ENCODE measurements at places on chromosomes 12 and 14. TPM values are rescaled to one million over a fixed set of nuclear protein-coding genes. Genes with fewer than 3 reads are reported as not detected.

MUCL1 gene
- not detected for total RNA-seq

PPFIA2 gene
- total RNA-seq: 22.6 TPM

LRTM2 gene
- total RNA-seq: not detected

SERPINA10 gene
- total RNA-seq: not detected

ACOT6 gene
- not detected for total RNA-seq

KLRB1 gene
- total RNA-seq: 1.0 TPM

DNA sequence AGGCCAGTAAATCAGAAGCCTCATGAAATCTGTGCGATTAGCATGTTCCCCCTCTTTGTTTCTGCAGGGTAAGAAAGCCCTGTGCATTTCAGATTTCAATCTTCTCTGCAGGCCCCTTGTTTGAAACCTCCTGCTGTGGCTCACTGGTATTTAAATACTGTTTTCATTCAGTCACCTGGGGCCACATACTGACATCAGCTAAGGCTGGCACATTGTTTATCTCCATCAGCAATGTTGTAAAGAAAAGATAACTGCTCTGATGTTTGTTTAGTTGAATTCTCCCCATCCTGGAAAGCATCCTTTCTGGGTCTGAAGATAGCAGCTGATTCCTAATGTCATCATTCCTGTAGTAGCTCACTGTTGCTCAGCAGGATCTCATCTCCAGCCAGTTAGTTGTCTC is 554.9 kb downstream of the NRXN3 start:
- no peak for DNase-seq

DNA sequence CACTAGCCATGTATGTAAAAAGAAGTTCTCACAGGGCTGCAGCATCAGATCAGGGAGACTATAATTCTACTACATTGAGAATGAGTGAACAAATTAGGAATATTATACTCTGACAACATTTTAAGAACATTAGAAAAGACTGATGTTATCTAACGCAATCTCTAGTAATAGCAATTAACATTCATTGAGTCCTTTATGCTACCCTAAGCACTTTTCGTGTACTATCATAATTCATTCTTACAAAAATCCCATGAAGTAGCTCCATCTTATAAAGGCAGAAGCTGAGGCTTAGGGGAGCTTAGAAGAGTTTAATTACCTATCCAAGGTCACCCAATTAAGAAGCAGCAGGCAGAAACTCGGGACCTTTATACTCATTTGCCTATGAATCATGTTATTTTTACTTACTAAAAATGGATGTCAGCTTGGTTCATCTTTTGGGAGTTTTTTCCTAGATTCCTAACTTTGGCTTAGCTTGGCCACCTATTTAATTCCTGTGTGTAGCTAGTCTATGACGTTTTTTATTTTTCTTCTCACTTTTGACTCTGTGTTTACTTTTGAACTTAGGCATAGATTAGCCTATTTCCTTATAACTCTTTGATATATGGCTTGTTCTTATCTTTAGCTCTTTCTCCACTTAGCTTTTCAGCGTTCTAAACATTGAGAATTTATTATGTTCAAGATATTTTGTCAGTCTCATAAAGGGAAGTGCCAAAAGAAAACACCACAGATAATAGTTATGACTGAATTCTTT is 333.5 kb upstream of the DCN start:
- no peak for DNase-seq

GRCh38 chr12:121582583-121583333 is 1.9 kb upstream of the KDM2B start:
- DNase-seq: no peak

DNA sequence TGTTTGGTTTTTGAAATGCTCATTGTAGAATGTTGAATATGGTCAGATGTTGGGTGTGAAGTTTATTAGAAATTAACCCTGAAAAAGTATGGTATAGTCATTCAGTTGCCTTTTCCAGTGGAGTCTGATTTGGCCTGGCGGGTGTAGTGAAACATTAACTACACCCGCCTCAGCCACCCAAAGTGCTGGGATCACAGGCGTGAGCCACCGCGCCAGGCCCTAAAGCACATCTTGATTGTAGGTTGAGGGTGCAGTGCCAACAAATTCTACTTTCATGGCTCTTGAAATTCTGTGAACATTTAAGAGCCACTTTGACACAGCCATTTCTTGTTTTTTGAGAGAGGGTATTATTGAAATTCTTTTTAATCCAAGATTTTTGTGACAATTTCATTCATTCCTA is 624.9 kb downstream of the DIO2 start:
- no peak for DNase-seq

GRCh38 chr14:50053935-50054334 is 62.4 kb downstream of the VCPKMT start:
- DNase-seq: no peak

DNA sequence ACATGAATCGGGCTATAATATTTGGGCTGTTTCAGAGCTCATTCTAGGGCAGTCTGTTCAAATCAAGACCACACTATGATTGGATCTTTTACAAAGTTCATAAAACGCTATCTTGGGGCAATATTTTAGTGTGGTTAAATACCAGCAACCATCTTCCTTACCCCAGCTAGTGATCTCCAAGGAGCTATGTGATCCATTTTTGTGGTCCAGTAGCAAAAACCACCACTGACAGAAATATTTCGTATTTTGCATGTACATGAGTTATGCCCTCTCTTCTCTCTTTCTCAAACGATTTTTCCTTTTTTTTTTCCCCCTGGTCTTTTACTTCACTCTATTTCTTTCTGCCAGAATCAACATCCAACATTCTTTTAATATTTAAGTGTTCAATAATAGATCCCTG is 280.6 kb upstream of the KITLG start:
- DNase-seq: no peak

DNA sequence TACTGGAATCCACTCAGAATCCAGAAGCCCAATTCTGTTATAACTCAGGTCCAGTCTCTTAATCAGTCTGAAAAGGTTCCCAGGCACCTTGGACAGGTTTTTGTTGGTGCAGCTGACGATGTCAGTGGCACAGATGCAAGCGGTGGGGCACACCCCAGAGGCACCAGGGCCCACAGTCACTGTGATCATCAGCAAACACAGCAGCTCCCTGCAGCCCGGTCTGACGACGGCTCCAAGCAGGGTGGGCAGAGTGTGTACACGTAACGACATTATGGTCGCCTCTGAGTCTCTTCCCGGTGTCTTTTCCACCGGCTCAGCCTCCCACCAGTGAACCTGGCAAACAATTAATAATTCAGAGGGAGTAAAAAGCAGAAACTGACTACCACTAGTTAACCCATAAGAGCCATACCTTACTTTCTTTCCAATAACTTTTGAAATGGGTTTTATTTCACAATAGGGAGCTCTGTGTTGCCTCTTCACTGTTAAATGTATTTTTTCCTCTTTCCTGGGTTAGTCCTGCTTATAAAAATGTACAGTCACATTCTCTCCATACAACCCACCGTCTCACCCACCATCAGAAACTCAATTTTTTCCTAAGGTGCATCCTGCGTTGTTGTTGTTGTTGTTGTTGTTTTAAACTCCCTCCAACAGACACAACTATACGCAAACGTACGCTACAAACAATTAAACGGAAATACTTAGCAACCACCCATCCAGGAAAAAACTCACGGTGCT is 521 bp upstream of the PCED1B start:
- DNase-seq: no peak

GRCh38 chr14:100895411-100895810 is 8.1 kb downstream of the RTL1 start:
- DNase-seq: no peak

GRCh38 chr12:39581592-39581991 is 38.0 kb downstream of the ABCD2 start:
- DNase-seq: no peak

DNA sequence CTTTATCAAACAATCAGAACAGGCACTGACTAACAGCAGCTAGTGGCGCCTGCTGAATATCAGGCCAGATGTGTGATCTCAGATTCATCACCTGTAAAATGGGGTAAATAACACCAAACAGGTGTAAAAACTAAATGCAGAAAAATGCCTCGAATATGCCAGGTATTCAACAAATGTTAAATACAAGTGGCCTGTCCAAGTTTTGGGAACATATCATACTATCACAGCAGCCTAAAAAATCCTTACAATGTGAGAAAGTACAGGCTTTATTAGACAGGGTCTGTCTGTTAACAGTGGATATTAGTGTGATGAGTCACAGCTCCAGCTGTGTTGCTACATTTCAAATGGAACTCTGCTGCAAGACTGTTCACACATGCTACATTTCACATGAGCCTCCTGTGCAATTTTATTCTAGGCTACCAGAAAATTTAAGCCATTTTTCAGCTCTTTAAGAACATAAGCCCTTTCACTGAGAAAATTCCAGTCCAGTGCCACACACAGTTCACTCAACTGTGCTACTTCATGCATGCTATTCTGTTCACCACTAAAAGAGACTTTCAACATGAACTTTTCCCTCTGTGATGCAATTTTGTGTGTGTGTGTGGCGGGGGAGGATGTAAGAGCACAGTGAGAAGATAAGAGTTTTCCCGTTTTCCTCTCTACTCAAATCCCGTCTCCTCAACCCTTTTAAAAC is 56.7 kb downstream of the MSRB3 start:
- DNase-seq: peak; percentile 46

GRCh38 chr12:2412305-2412643 is 359.5 kb downstream of the CACNA1C start:
- peak; percentile 47 for DNase-seq

DNA sequence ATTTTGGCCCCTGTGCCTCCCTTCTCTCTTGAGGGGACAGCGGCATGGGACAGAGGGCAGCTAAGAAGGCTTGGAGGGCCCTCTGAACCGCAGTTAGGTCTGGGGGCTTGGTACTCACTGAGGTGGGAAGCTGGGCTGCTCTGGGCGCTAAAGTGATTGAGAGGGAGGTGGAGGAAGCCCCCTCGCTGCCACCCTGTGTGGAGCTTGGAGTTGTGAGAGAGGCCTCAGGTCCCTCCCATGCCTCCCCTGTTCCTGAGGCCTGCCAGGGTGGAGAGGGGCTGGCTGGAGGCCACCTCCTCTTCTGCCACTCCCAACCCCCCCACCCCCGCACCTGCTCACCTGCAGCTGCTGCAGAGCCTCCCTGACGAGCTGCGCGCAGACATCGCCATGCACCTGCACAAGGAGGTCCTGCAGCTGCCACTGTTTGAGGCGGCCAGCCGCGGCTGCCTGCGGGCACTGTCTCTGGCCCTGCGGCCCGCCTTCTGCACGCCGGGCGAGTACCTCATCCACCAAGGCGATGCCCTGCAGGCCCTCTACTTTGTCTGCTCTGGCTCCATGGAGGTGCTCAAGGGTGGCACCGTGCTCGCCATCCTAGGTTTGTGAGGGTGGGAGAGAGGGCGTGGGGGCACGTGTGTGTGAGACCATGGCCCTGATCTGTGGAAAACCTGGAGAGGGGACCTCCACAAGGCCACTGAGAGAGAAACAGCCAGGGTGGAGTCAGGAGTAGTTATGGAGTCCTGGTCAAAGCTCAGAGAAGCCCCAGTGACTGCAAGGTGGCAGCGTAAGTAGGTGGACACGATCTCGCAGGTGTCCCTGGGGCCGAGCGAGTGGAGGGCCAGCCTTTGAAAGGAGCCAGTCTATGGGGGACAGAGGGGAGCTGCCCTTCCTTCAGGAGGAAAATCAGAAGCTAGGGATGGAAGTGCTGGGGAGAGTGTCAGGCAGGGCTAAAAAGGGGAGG is 11.2 kb downstream of the KCNH3 start:
- DNase-seq: peak; percentile 70

DNA sequence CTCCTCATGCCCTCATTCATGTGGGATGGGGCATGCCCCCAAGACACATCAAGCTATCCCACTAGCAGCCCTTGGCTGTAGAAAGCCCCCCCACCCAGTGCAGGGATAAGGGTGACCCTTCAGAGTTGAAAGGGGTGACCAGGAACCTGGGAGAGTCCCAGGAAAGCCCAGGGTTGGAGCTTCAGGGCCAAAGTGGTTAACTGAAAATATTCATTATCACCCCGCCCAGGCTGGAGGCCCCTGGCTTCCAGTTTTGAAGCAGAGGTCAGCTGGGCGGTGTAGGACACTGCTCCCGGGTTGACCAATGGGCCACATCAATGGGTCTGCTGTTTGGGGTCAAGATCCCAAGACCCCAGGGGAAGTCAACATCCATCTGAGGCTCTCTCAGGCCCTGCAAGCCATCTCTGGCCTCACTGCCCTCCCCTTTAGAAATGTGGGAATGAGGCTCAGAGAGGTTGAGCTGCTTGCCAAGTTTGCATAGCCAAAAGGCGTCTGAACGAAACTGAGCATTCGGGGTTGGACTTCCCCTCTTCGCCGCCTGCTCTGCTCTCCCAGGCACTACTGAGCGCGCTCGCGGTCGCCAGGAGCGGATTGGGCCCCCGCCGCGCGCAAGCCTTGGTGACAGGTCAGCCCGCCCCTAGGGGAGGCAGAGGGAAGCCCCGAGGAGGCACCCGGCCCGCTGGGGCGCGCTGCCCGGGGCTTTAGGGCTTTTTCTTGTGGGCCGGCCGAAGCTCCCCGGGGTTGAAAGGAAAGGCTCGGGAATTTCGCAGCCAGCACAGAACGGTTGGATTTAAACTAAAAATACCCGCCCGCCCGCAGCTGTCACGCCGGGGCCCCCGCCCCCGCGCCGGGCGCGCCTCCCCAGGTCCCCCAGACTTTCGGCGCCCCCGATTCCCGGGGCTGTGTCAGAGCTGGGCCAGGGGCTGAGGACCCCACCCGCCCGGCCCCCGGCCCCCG is 576 bp downstream of the SYNE3 start:
- peak; percentile 92 for DNase-seq

- no peak for DNase-seq
Observed at GRCh38 chr12:18340186-18340585, 78.9 kb downstream of the PIK3C2G start.

GRCh38 chr14:52348279-52348678 is 34.2 kb downstream of the PTGER2 start:
- DNase-seq: no peak

- DNase-seq: peak; percentile 86
Observed at GRCh38 chr14:100416921-100417860, 94.1 kb downstream of the SLC25A47 start.

- DNase-seq: peak; percentile 96
Observed at GRCh38 chr12:76878899-76879709, at the start of gene CSRP2. Gene CSRP2, minus strand, starts transcription at chr12:76879019. Its CDS starts 12,759 bp downstream, at chr12:76866260.

- no peak for DNase-seq
Observed at GRCh38 chr14:32104803-32105202, 27.7 kb downstream of the ARHGAP5 start.

- DNase-seq: no peak
Observed at GRCh38 chr14:96573473-96574100, 71.4 kb downstream of the PAPOLA start.

GRCh38 chr12:99200711-99201384 is 446.7 kb upstream of the GARIN6 start:
- DNase-seq: no peak

- DNase-seq: no peak
Observed at GRCh38 chr12:52058631-52059361, 7.6 kb downstream of the NR4A1 start.

- no peak for DNase-seq
Observed at GRCh38 chr12:112870267-112870980, 36.3 kb upstream of the OAS1 start.

GRCh38 chr12:127237151-127237550 is 1029.8 kb upstream of the TMEM132C start:
- DNase-seq: no peak

GRCh38 chr14:65927931-65928356 is 515.4 kb downstream of the FUT8 start:
- DNase-seq: no peak

GRCh38 chr12:12099102-12099501 is 28.4 kb downstream of the BCL2L14 start:
- no peak for DNase-seq

- no peak for DNase-seq
Observed at GRCh38 chr12:102948941-102949352, 8.5 kb upstream of the ASCL1 start.

GRCh38 chr14:52790011-52790755 is 1.2 kb downstream of the GNPNAT1 start:
- DNase-seq: no peak

Data from posterior vena cava (tissue), 2 donors.